ENCODE measurements at places on chromosomes 5 and 9.

GRCh38 chr5:149671544-149671943, 58.6 kb upstream of the PPARGC1B start:
- no peak for DNase-seq

DNA sequence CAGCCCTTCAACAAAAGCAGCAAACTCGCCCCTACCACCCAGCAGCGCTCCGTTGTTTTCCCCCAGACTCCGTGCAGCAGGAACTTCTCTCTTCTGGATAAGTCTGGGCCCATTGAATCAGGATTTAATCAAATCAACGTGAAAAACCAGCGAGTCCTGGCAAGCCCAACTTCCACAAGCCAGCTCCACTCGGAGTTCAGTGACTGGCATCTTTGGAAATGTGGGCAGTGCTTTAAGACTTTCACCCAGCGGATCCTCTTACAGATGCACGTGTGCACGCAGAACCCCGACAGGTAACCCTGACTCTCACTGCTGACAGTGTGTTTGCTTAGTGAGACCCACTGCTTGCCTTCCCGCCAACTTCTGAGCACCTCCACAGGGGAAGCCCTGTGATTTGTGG, 81.8 kb downstream of the PRDM6 start:
- DNase-seq, result no peak

DNA sequence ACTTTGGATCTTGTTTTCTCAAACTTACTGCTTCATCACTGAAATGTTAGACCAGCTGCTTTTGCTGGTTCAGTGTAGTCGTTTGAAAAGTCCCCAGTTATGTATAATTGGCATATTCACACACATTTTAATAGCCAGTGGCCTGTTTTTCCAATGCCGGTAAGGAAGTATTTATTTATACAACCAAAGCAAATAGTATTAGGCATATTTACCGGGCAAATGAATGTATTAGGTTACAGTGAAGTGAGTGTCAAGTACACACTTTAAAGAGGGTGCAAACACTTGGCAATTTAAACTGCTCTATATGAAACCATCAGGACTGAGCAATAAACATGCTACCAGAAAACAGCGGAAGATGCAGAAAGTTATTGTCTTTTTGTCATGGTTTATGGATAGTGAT, 242.9 kb downstream of the MCTP1 start:
- no peak for DNase-seq

DNA sequence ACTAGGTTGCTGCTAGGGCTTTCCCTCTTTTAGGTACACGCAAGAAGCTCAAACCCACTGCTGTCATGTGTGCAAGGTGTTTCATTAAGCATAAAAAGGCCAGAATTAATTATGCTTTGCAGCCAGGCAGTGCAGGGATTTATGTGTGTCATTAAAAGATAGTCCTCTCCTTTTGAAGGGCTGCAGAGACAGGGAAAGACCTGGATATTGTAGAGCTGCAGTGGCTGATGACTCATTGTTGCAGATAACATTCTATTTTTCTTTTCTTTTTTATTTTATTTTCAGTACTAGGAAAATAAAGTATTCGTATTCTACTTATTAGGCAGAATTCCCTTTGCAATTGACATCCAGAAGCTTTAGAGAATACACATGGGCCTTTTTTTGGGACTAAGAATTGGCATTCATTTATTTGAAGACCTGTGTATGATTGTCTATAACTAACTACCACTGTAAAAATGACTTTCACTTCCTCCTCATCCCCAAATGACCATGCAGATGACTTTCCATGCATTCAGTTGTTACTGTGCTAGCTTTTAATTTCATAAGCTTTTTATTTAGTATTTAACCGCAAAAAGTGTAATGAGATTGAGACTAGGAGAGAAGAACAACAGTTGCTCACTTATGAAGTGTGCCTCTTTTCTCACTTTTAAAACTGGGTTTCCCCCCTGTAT, 113.0 kb downstream of the PAM start:
- DNase-seq, result no peak

GRCh38 chr5:88836195-88836838, 46.7 kb downstream of the MEF2C start:
- no peak for DNase-seq

DNA sequence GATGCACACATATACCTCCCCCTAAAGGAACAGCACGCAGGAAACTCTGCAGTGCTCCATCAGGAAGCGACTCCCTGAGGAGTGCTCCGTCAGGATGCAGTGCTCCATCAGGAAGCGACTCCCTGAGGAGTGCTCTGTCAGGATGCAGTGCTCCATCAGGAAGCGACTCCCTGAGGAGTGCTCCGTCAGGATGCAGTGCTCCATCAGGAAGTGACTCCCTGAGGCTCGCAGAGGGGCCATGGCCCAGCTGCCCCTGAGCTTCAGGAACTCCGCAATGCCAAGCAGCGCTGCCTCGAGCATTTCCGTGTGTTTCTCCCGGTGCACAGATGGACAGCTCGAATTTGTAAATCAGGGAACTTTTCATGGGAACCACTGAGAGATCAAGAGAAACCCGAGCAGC, 88.1 kb downstream of the PAX5 start:
- DNase-seq, result no peak

- DNase-seq, result no peak
Observed at GRCh38 chr5:66897356-66897755, 299.2 kb downstream of the CD180 start.

DNA sequence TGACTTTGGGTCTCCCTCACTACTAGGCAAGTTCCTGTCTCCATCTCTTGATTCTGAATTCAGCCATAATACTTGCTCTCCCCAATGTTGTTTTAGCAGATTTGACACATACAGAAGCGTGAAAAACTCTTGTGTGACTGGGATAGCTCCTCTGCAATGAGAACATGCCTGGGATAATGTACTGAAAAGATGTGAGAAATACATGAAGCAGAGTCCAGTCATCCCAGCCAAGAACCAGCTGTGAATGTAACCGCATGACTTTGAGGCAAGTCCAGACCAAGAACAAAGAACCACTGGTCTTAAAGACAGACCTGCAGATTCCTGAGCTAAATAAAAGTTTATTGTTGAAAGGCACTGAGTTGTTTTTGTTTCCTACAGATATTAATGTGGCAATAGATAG, 135.0 kb downstream of the NMUR2 start:
- DNase-seq, result no peak

DNA sequence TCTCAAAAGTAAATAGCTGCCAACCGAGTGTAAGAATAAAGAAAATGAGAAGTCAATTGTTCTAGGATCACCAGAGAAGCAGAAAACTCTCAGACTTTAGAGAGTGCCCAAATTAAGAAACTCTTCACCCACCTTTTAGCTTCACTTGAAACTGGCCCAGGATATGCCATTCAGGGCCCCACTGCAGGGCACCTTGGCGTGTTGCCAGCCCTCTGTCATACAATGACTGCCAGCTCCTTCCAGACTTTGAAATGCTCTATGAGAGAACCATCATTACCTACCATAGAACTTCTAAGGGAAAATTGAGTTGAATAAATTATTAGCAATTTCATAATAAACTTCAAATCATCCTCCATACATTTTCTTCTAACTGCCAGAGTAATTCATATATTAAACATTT, 240.5 kb downstream of the CETN3 start:
- no peak for DNase-seq

DNA sequence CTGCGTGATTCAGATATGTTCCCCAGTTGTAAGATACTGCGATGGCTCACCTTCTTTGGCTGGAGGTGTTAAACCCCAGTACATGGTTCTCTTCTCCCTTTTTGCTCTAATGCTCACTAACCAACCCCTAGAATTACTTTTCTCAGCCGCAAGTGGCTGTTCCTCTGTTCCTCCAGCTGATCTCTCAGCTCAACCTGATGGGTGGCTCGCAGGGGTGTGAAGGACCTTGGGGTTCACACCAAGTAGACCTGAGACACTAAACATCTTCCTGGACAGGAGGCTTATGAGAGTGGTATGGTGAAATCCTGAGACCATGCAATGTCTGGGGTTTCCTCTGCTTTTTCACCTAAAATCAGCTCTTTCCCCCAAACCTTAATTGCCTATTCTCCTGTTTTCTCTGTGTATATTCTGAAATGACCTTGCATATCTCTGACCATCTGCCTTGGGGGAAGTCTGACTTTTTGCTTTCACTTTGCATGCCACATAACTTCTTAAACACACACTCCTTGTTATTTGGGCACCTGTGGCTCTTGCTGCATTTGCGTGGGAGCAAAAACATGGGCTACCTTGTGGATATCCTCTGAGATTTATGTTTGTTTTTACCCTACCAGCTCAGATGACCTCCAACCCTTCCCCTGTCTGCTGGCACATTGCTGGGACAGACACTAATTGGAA, 15.9 kb upstream of the IFNA14 start:
- no peak for DNase-seq

GRCh38 chr9:82590845-82591244, 472.1 kb downstream of the RASEF start:
- DNase-seq, result no peak

DNA sequence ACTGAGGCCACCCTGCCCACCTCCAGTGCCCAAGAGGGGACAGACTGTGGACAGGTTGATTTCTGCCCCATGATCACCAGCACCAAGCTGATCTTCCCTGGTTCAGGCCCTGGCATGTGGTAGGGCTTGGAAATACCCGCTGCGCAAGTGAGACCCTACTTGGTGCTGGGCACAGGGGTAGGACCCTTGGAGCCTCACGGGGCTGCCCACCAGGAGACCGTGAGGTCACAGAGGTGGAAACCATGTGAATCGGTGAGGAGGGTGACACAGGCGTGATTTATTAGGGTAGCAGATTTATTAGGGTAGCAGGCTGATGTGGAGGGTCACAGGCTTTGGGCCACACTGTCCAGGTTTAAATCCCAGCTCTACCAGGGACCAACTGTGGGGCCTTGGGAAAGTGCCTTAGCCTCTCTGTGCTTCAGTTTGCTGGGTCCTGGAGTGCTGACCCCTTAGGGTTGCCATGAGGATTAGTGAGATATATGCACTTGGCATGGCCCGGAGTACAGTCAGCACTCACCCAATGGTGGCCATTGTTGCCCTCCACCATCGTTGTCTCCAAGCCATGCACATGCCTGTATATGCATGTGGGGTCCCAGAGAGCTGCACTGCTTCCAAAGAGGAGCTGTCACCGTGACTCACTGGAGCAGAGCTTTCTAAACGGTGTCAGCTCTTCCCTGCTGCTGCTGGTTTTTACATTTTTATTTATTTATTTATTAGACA, 20.9 kb upstream of the DUSP1 start:
- no peak for DNase-seq

- DNase-seq, result no peak
Observed at GRCh38 chr9:129752900-129753729, at the start of gene PTGES. TSS of gene PTGES (minus strand) at chr9:129753042. CDS start at chr9:129753012, 30 bp downstream.

GRCh38 chr5:36602704-36603321, 3.6 kb upstream of the SLC1A3 start:
- no peak for DNase-seq

GRCh38 chr9:28032268-28032590, 458.9 kb upstream of the C9orf72 start:
- DNase-seq, result no peak

DNA sequence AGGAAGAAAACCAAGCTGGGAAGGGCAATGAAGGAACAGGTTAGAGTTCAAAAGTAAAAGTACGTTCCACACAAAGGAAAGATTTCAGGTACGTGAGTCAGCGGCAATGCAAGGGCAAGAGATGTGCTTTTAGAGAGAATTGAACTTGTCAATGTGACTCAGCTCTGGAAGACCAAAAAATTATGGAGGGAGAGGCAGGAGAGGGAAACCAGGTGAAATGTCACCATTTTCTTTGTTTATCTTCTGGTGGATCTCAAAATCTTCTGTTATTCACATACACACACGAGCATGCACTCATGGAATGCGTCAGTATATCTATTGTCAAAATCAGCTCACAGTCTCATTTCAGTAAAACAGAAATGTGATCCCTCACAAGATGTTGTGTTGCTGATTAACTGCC, 148.8 kb upstream of the RFX3 start:
- DNase-seq, result no peak

GRCh38 chr9:131144201-131144600, 18.8 kb downstream of the NUP214 start:
- DNase-seq, result no peak

GRCh38 chr5:39099831-39100230, 25.6 kb upstream of the RICTOR start:
- DNase-seq, result no peak

DNA sequence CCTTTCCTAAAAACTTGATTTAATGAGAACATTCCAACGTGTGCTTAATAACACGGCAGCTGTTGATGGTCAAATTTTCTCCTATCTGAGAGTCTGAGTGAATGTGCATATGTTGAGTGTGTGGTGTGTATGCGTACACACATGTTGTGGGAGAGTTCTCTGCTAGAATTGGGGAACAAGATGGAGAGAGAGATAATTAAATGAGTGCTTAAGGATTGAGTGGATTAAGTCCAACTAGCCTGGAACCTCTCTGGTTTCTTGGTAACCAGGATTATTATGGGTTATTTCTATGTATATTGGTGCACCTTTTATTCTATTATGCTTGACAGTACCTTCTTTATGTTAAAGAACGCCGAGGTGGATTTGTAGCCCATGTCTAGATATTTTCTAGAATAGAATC, 36.4 kb upstream of the TNFAIP8 start:
- DNase-seq, result no peak

GRCh38 chr9:29297592-29297991, 1724.3 kb upstream of the C9orf72 start:
- no peak for DNase-seq

GRCh38 chr9:99335280-99335679, 113.2 kb downstream of the SEC61B start:
- no peak for DNase-seq

DNA sequence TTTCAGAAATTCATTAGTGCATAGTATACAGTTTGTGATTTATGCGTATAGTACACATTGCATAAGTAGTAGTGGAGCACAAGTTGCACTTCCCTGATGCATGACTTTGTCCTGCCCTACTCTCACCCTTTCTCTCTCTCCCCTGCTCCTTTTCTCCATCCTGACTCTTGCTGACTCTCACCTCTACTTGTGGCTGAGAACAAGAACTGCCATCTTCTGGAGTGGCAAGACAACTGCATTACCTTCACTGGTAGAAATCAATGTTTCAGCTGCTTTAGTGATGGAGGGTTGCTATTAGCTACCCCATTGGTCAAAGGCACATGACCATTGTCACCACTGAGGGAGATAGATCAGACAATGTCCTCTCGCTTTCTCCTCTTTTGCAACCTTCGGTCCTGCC, 26.9 kb downstream of the SPEF2 start:
- DNase-seq, result no peak

GRCh38 chr5:73823508-73823925, 197.5 kb downstream of the ARHGEF28 start:
- DNase-seq, result no peak

- no peak for DNase-seq
Observed at GRCh38 chr5:116651653-116652052, 77.0 kb upstream of the SEMA6A start.

All from T-cell (primary cell).